ENCODE measurements at places on chromosomes 1 and 21.

GRCh38 chr1:155184835-155185782, 11.5 kb downstream of the TRIM46 start:
- DNase-seq, result no peak

GRCh38 chr1:234123867-234124266, 219.4 kb downstream of the SLC35F3 start:
- DNase-seq, result no peak

DNA sequence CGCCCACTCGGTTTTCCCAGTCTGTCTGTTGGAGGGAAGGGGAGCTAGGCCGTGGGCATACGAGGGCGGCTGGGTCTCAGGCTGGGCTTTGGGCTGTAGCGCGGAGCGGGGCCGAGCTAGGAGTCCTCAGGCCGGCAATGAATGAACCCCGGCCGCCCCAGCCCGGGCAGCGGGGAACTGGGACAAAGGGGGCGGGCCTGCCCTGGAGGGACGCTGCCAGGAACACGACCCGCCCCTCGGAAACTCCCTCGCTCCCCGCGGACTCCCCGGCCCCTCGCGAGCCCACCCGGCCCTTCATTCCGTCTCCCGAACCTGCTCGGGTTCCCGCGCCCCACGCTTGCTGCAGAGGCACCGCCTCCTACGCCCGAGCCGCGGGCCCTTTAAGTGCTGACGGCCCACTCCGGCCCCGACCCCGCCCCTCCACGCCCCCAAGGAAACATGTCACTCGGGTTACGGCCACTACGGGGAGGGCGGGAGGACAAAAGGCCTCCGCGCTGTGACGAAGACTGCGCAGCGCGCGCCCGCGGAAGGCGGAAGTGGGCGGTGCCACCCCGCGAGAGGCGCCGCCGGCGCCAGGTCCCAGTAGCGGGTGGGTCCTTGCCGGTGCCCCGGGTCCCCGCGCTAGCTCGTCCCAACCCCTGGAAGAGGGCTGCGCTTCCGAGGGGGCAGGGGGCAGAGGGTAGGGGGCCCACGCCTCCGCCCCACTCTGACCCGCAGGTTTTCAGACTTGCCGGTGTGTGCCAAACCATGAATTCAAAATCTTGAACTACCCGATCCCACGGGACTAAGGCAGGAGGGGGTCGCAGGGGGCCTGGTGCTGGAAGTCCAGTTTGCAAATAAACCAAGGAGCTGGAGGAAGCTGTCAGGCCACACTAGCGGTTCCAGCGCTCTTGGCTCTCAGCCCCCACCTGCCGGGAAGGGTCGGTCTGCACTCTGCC, at the start of gene GALE:
GALE (minus strand) TSS at position 355 of the 938 bp plus-strand sequence. CDS start 1,747 bp downstream, outside the sequence.
- DNase-seq, result peak; percentile 89

GRCh38 chr1:2494323-2494693, 18.2 kb downstream of the PLCH2 start:
- DNase-seq, result no peak

DNA sequence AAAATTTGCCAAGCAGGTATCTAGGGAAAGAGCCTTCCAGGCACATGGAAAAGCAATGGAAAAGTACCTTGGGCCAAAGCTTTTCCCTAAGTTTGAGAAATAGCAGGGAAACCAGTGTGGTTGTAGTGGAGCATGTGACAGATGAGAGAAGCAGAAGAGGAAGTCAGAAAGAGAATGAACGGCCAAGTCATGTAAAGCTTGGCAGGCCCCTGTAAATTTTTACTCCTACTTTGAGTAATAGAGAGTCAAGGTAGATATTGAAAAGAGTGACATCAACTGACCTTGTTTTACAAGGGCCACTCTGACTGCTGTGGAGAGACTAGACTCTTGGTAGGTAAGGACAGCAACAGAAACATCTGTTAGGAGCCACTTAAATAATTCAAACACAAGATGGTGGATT, 180.9 kb upstream of the PRMT6 start:
- no peak for DNase-seq

DNA sequence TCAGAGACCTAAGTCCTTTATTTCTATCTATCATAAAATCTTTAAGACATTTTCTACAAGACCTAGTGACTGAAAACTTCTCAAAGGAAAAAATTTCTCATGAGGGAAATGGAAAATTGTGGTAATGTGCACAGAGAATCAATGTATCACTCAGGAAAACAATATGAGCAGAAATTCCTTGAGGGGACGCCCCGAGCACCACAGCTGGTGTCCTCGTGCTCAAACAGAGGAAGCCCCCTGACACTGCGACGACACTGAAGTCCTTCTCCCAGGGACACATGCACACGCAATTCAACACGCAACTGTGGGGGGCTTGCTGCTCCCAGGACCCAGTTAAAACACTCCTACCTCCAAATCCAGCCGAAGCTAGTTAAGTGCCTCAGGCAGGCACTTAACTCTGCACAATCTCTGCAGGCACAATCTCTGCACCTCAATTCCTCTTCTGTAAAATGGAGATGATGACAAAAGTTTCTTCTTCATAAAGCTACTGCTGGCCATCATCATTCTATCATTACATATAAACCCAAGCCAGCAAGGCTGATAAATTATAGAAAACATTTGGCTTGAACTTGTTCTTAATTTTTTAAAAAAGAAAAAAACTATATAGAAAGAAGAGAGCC, 16.0 kb downstream of the ZBTB17 start:
- no peak for DNase-seq

- DNase-seq, result no peak
Observed at GRCh38 chr21:42360317-42360716, 6.0 kb downstream of the TFF1 start.

DNA sequence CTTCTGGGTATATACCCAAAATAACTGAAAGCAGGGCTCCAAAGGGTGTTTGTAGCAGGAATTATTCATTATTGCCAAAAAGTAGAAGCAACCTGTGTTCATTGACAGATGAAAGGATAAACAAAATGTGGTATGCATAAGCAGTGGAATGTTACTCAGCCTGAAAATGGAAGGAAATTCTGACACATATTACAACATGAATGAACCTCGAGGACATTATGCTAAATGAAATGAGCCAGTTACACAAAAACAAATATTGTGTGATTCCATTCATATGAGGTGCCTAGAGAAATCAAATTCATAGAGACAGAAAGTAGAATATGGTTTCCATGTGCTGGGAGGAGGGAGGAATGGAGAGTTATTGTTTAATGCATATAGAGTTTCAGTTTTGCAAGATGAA, 86.3 kb upstream of the ARTN start:
- no peak for DNase-seq

Data from activated naive CD4-positive, alpha-beta T cell (primary cell).